ENCODE measurements at places on chromosomes 2 and 18. TPM values are rescaled to one million over a fixed set of nuclear protein-coding genes. Genes with fewer than 3 reads are reported as not detected.

The ST6GAL2 gene
- total RNA-seq = 23.3 TPM

The GPAT2 gene
- total RNA-seq = under 0.01 TPM

The IL18RAP gene
- total RNA-seq = not detected

The SCN7A gene
- 0.51 TPM for total RNA-seq

The DNAJC5G gene
- not detected for total RNA-seq

The ARHGAP28 gene
- total RNA-seq = 8.9 TPM
